ENCODE measurements at places on chromosomes 7 and 10. TPM values are rescaled to one million over a fixed set of nuclear protein-coding genes. Genes with fewer than 3 reads are reported as not detected.

DNA sequence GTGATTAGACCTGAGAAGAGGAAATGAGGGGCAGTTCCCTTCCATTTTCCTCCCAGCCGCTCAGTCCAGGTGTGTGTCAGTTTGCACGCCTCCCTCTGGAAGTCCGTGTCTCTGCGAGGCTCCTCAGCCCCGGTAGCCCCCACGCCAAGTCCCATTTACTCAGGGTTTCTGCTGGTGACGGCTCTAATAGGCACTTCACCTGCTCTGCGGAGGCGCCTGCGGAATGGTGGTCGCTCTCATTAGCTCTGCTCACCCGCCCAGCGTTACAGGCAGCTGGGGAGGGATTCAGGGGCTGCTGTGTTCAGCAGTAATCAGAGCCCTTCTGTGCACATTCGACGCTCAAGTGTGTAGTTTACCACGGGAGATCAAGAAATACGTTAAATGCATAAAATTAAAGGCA lies 179.9 kb downstream of the MGMT start:
- H3K27me3 ChIP-seq: no peaks in the 10 kb centered on the region
- H3K36me3 ChIP-seq: no peaks in the 10 kb centered on the region
- no peaks in the 10 kb centered on the region for H3K4me1 ChIP-seq
- no peak overlapping the region for H3K27ac ChIP-seq

GRCh38 chr10:48505394-48506112 lies 99.3 kb downstream of the ARHGAP22 start:
- H3K27me3 ChIP-seq: no peaks in the 10 kb centered on the region
- peaks cover 8% of the 10 kb centered on the region for H3K4me1 ChIP-seq
- H3K36me3 ChIP-seq: no peaks in the 10 kb centered on the region
- no peak overlapping the region for H3K4me3 ChIP-seq
- DNase-seq: peak; percentile 55
- H3K27ac ChIP-seq: no peak overlapping the region

- H3K36me3 ChIP-seq: no peaks in the 10 kb centered on the region
- H3K27me3 ChIP-seq: no peaks in the 10 kb centered on the region
- no peak for DNase-seq
- H3K27ac ChIP-seq: no peak overlapping the region
- H3K4me3 ChIP-seq: no peak overlapping the region
Measured at GRCh38 chr10:28711776-28712175, 34.5 kb downstream of the BAMBI start.

GRCh38 chr7:45343746-45344145 lies 186.2 kb downstream of the RAMP3 start:
- DNase-seq: no peak
- no peaks in the 10 kb centered on the region for H3K27me3 ChIP-seq
- no peaks in the 10 kb centered on the region for H3K4me1 ChIP-seq
- no peaks in the 10 kb centered on the region for H3K36me3 ChIP-seq
- no peak overlapping the region for H3K4me3 ChIP-seq

GRCh38 chr10:125606414-125607010 lies 76.5 kb downstream of the TEX36 start:
- no peak overlapping the region for H3K4me3 ChIP-seq
- no peak overlapping the region for H3K27ac ChIP-seq
- no peak for DNase-seq
- no peaks in the 10 kb centered on the region for H3K4me1 ChIP-seq
- H3K27me3 ChIP-seq: no peaks in the 10 kb centered on the region

DNA sequence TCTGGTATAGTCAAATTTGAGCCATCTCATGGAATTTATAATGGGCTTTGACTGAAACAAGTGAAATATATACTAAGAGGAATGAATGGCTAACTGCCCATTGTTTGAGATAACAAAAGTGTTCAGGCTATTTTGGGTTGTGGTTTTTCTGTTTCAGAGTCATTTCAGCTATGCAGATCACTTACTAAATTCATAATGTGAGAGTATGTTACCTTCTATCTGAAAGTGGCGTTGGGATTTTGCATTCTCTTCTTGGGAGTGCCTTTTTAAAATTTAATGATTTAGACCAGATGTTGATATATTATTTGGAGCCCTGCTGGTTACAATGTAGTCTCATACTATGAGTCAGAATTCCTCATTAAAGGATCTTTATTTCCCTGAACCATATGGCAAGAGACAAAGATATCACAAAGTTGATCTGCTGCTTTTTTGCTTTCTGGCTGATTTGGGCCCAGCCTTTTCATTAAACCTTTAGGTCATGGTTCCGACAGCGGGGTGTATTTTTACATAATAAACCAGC lies 10.4 kb downstream of the VCL start:
- no peak overlapping the region for H3K4me3 ChIP-seq
- DNase-seq: no peak
- H3K27ac ChIP-seq: peak overlapping the region; percentile 13
- no peaks in the 10 kb centered on the region for H3K36me3 ChIP-seq
- peaks cover 98% of the 10 kb centered on the region for H3K4me1 ChIP-seq

DNA sequence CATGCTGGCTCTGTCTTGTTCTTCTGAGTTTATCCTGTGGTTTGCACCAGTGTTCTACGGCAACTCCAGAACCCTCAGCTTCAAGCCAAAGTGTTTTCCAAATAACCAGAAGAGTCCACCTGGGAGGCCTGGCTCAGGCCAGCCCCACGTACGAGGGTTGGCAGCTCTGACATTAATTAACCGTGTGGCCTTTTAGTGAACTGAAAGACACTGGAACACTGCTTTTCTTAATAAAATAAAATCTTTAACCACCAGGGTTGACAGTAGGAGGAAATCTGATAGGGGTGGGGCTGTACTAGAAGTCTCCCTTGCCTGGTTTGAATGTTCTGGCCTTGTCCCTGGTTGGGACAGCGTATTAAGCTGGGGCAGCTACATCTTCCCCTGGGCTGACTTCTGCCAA lies 64.9 kb downstream of the SYPL1 start:
- DNase-seq: no peak
- peaks cover 26% of the 10 kb centered on the region for H3K4me1 ChIP-seq

DNA sequence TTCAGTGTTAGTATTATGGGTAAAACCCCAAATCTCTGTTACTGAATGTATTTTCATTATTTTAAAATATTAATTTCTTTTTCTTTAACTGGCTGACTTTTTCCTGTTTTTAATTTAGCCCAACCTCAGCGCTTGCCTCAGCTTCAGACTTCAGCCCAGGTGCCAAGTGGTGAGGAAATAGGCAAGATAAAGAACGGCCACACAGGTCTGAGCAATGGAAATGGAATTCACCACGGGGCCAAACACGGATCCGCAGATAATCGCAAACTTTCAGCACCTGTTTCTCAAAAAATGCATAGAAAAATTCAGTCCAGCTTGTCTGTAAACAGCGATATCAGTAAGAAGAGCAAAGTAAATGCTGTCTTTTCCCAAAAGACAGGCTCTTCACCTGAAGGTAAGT lies 57.5 kb downstream of the MDFIC start:
- H3K27ac ChIP-seq: no peak overlapping the region
- H3K4me1 ChIP-seq: peaks cover 9% of the 10 kb centered on the region
- H3K27me3 ChIP-seq: no peaks in the 10 kb centered on the region
- DNase-seq: no peak
- no peak overlapping the region for H3K4me3 ChIP-seq
- H3K36me3 ChIP-seq: no peaks in the 10 kb centered on the region

GRCh38 chr10:6140965-6141295 lies 52.1 kb downstream of the RBM17 start:
- H3K27ac ChIP-seq: no peak overlapping the region
- H3K4me3 ChIP-seq: peak overlapping the region; percentile 33
- H3K27me3 ChIP-seq: no peaks in the 10 kb centered on the region
- H3K4me1 ChIP-seq: peaks cover 12% of the 10 kb centered on the region
- DNase-seq: no peak

MYOZ1 gene
- 0.17 TPM for total RNA-seq

DNA sequence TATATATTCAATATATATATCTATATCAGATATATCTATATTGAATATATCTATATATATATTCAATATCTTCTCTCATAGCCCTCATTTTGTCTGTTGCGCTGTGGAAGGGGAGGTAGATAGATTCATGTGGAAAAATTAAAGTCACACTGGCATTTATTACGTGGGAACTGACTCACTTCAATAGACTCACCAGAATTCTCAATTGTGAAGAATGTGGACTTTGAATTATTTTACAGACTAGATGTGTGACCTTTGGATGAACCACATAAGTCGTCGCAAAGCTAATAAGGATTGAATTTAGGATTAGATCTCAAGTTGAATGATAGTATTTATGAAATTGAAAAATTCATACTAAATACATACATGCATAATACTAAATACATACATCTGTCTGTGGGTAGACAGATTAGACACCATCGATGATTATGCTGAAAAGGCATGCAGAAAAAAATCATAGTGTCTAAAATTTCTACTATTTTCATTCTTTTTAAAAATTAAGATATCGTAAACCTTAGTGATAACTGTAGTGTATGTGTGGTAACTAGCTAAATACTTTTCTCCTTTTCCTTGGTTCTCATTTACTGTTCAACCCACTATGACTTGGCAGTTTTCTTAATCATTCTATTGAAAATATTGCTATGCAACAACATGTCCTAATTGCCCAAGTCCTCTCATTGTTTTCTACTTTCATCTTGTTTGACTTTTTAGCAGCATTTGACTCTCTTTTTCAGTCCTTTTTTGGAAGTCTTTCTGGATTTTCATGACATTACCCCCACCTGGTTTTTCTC lies 61.8 kb upstream of the A1CF start:
- DNase-seq: no peak
- H3K4me3 ChIP-seq: no peak overlapping the region
- H3K36me3 ChIP-seq: no peaks in the 10 kb centered on the region
- H3K27me3 ChIP-seq: no peaks in the 10 kb centered on the region

DNA sequence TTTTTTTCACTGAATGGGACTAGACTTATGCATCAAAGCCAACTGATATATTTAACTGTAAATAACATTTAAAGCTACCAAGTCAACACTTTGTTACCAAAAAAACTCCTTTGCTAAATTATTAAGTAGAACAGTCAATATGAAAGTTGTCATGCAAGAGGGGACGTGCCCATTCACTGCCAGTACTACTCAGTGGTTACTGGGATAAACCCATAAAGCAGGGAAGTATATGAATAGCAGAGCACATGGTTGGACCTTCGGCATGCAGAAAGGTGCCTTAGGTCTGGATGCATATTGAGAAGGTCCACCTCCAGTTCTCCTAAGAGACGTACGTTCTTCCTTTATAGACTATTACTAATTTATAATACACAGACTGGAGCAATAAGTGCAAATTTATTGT lies 120.1 kb downstream of the SVOPL start:
- H3K4me1 ChIP-seq: no peaks in the 10 kb centered on the region
- H3K4me3 ChIP-seq: no peak overlapping the region
- no peaks in the 10 kb centered on the region for H3K27me3 ChIP-seq
- peaks cover 30% of the 10 kb centered on the region for H3K36me3 ChIP-seq

- no peaks in the 10 kb centered on the region for H3K36me3 ChIP-seq
- H3K27me3 ChIP-seq: no peaks in the 10 kb centered on the region
- H3K4me1 ChIP-seq: peaks cover 44% of the 10 kb centered on the region
- no peak for DNase-seq
Measured at GRCh38 chr10:132508581-132509443, 28.8 kb upstream of the INPP5A start.

DNA sequence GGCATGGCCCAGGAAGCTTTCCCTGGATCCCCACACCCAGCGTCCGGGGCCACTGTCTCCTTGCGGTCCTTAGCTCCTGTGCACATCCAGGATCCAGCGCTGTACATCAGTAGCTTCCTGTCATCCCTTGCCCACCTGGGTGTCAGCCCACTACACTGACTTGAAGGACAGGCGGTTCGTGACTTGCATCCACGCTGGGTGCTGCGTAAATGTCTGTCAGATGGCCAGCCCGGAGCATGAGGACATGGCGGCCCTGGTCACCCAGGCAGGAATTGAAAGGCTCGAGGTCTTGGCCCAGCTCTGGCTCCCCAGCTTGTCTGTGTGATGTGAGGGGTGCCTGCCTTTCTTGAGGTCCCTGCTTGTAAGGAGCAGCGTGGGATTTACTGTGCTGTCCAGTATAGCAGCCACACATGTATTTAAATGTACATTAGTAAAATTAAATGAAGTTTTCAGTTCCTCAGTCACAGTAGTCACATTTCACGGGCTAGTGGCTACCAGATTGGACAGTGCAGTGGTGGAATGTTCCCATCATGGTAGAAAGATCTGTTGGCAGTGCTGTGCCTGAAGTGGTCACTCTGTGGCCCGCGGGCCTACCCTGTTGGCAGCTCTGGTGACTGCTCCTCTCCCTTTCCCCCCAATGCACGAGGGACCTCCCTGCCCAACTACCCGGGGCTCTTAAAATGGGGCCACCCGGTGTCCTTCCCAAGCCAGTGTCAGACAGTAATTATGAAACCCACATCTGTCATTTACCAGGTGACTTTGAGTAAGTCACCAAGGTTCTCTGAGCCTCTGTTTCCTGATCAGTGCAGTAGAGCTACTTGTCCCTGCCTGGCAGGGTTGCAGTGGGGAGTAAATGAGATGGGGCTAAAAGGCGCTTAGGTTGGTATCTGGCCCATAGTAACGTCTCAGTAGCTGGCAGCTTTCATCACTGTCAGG lies 97.8 kb upstream of the PPIF start:
- H3K4me3 ChIP-seq: no peak overlapping the region
- no peaks in the 10 kb centered on the region for H3K36me3 ChIP-seq
- DNase-seq: no peak

RNF148 gene
- 8.7 TPM for total RNA-seq

GJD4 gene
- not detected for total RNA-seq

- no peak for DNase-seq
- no peak overlapping the region for H3K4me3 ChIP-seq
- H3K4me1 ChIP-seq: peaks cover 71% of the 10 kb centered on the region
Measured at GRCh38 chr10:7405637-7406036, 5.2 kb downstream of the SFMBT2 start.

GRCh38 chr10:21509341-21510240 lies 15.9 kb downstream of the SKIDA1 start:
- DNase-seq: no peak
- peak overlapping the region; percentile 48 for H3K27ac ChIP-seq
- peaks cover 9% of the 10 kb centered on the region for H3K4me1 ChIP-seq
- no peaks in the 10 kb centered on the region for H3K27me3 ChIP-seq
- peak overlapping the region; percentile 63 for H3K4me3 ChIP-seq

Measured in esophagus muscularis mucosa (tissue), 4 donors.